ENCODE measurements at places on chromosomes 3 and 15. TPM values are rescaled to one million over a fixed set of nuclear protein-coding genes. Genes with fewer than 3 reads are reported as not detected.

The CAMK1 gene
- 36.4 TPM for total RNA-seq

The CCDC54 gene
- not detected for total RNA-seq

The SUCNR1 gene
- total RNA-seq: 2.2 TPM

The CCDC12 gene
- total RNA-seq: 27.3 TPM

The CCK gene
- total RNA-seq: 1.1 TPM

The FEZF2 gene
- not detected for total RNA-seq

The GOLGA6B gene
- total RNA-seq: not detected

The NMNAT3 gene
- total RNA-seq: 0.23 TPM

The SYNPR gene
- total RNA-seq: not detected

The LINS1 gene
- total RNA-seq: 4.2 TPM

The RABL3 gene
- total RNA-seq: 11.7 TPM

The CTDSPL2 gene
- 64.3 TPM for total RNA-seq

The PAQR5 gene
- total RNA-seq: 0.15 TPM

The MAGI1 gene
- total RNA-seq: 35.1 TPM

The LHFPL4 gene
- not detected for total RNA-seq

The C3orf62 gene
- 0.59 TPM for total RNA-seq

The PRSS50 gene
- total RNA-seq: not detected

The ADAMTS17 gene
- total RNA-seq: not detected

The SLC2A2 gene
- not detected for total RNA-seq

The MEX3B gene
- total RNA-seq: 2.6 TPM
